ENCODE measurements at places on chromosomes 5 and 9.
A peak's percentile ranks its signal among the peaks of the same experiment; 100 is the strongest.

DNA sequence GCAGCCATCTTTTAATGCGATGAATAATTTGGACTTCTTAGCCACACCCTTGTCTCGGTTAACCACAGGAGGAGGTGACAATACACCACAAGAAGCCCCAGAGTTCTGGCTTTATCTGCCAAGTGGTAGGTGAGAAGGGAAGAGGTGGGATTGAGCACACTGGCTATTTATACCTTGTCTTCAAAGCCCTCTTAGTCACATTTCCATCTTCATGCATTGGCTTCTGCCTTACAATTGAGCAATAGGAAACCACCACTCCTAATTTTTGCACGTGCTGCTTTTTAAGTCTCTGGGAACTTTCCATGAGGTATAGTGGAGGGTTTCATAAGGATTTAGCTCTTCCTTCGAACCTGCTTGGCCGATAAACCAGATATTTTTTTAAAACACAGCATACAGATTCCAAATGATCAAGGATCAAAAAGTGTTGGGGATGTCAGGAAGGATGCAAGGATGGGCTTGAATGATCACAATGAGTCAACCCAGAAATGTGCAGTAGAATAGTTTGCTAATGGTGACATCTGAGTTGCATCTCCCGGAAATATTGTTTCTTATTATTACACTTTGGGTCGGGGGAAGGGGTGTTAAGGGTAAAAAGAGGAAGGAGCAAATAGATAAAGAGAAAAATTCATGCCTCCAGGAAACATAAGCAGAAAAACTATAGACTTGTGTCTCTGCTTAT, 25.5 kb downstream of the PLAC8L1 start:
- DNase-seq = peak; percentile 84

DNA sequence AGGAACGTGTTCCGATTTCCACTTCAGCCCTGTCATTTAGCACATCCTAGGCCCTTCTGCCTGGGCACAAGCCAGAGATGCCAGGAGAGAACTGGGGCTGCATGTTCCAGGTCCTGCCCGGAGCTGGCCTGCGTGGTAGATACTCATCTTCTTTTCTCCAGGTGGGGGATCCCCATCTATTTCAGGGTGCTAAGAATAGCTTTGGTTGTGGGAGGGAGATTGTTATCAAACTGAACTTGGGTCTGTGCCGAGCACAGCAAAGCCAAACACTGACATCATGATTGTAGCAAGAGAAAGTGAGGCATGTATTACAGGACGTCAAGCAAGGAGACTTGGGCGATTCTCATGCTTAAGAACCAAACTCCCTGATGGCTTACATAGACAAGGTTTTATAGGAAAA, 18.2 kb downstream of the C9orf153 start:
- no peak for DNase-seq

- DNase-seq = no peak
These were observed 19.0 kb upstream of the PSIP1 start for GRCh38 chr9:15529566-15530324.

DNA sequence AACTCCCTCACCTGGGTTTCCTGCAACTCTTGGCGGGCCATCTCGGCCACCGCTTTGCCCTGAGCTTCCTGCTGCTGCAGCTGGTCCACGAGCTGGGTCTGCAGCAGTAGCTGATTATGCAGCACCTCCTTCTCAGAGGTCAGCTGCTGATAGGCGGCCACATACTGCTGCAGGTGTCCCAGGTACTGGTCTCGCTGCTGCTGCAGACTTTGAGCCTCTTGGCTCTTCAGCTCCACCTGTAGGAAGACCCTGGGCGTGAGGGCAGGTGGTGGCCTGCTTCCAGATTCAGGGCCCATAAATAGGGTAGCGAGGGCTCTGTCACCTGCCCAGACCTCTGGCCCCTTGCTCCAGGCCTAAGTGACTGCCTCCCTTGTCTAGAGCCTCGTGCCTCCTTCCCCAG, 16.7 kb downstream of the GOLGA2 start:
- DNase-seq = no peak

DNA sequence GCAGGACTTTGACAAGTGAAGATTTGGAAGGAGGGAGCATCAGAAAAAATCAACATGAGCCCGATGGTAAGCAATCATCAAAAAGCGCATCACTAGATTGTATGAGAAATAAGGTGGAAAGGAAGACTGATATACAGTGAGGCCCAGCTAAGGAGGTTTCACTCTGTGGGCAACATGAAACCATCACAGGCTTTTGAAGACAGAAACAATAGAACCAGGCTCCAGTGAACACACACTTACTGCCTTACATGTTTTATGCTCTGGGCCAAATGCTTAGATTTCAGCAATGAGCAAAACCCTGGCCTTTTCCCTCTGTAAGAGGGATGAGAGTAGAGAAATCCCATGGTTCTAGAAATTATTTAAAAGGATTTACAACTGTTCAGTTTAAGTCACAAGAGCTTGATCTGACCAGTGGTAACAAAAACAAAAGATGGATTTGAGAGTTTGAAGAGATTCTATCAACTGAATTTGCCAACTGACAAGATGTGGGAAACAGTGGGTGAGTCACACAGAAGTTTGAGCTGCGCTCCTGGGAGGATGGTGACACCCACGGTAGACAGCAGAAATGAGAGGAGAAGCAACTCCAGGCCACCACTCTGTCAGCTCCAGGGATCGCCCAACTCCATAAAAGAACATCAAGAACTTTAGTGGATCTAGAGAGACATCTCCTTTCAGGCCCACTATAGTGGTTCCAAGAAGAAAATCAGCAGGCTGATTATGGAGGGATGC, 261.8 kb downstream of the MCTP1 start:
- peak; percentile 45 for DNase-seq

- DNase-seq = no peak
These were observed 562.8 kb downstream of the PTPRD start for GRCh38 chr9:10050016-10050415.

- peak; percentile 98 for DNase-seq
These were observed 486 bp downstream of the NPDC1 start for GRCh38 chr9:137045294-137046087.

DNA sequence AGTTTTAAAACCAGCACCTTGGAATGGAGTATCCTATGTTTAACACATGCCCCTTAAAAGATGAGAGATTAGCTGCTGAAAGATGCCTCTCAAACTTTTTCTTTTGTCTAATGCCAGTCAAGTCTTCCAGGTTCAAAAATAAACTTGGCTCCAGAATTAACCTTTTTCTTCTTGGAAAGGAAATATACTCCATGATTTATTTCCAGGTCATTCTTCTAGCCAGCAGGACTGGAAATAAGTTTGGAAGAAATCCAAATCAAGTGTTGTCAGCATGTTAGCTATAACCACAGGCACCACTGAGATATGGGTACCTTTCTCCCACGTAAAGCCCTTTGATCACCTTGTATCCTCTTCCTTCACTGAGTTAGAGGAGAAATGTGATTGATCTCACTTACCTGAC, 56.1 kb downstream of the NLN start:
- no peak for DNase-seq
